Activated B cell treated with CpG ODN at 0.5 μM for 24 hours (primary cell): ENCODE measurements at places on chromosomes 2 and 18. TPM values are rescaled to one million over a fixed set of nuclear protein-coding genes. Genes with fewer than 3 reads are reported as not detected.

GRCh38 chr18:54762386-54762785, 65.9 kb upstream of the RAB27B start:
- DNase-seq, result no peak

The UGT1A3 gene
- total RNA-seq, result not detected in 2 replicates

GRCh38 chr2:198004921-198005829, 200.8 kb downstream of the PLCL1 start:
- DNase-seq, result no peak

- DNase-seq, result no peak
Measured at GRCh38 chr2:40814616-40815015, 362.7 kb upstream of the SLC8A1 start.

DNA sequence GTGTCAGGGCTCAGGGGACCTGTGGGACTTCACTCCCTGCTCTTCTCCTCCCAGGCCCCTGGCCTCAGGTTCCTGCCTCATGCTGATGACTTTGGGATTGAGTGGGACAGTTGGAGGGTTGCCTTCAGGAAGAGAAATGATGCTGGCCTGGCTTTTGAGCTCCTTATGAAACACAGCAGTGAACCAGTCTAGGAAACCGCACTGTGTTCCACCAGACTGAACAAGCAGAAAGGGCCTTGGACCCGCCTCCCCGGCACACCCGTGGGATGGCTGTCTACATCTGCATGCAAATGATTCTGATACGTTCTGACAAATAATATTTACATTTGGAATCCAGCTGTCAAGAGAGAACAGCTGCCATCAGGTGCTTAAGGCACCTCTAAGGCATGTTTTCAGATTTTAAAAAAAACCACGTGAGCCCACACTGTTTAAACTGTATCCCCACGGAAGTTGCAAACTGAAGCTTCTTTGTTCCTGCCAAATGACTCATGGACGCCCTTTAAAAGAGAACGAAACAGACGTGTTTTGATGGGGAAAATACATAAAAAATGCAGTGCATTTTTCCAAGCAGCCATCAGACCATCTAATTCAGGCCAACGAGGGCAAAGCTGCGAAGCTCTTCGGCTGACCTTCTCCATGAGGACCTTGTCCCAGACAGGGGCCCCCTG, 27.6 kb upstream of the ASAP2 start:
- no peak for DNase-seq

- no peak for DNase-seq
Measured at GRCh38 chr18:61466736-61467135, 133.5 kb downstream of the CDH20 start.

DNA sequence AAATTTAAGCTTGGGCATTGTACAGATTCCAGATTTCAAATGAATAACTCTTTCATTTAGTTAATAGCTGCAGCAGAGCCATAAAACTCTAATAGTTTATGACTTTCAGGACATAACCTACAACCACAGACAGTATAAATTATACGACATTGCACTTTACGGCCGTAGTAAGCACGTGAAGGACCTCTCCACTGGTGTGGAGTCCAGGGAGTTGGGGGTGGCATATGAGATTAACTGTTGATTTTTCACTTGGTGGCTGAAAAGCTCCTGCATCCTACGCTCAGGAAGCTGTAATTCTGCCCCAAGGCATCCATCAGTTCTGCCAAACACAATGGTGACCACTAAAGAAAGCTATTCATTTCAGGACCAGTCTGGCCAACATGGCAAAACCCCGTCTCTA, 376.2 kb downstream of the SOX11 start:
- DNase-seq, result no peak

GRCh38 chr2:168633200-168633599, 169.2 kb upstream of the NOSTRIN start:
- DNase-seq, result no peak

GRCh38 chr2:31207790-31208189, 9.5 kb downstream of the CAPN14 start:
- DNase-seq, result no peak

GRCh38 chr2:176178038-176178756, 10.3 kb upstream of the HOXD1 start:
- DNase-seq, result no peak

DNA sequence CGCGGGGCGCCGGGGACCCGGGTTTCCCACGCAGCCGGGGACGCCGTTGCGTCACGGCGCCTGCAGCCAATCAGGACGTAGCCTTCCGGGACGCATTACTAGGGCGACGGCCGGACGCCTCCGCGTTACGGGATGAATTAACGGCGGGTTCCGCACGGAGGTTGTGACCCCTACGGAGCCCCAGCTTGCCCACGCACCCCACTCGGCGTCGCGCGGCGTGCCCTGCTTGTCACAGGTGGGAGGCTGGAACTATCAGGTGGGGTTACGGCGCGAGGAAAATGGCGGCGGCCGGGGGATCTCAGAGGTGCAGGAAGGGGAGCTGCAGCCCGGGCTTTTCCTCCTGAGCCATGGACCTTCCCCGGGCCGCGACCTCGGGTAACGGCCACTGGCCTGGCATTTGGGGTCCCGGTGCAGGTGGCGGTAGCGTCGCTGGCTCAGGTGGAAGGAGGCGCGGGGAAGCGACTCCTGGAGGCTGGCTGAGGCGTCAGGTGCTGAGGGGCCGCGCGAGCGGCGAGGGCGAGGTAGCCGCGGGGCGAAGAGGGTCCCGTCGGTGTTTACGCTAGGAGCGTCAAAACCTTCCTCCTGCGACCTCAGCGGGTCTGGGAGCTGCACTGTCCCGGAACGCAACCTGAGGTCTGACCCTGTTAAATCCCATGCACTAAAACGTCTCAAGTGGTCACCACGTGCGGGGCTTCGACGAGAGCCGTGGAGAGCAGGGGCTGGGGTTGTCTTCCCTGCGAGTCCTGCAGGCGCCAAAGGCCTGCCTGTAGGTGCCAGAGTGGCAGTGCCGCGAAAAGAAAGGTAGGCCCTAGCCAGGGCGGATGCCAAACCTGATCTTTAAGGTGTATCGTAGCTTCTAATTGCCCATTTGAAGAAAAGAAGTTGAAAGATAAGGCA, at the start of gene LCLAT1:
LCLAT1 (plus strand) TSS at position 98 of the 897 bp plus-strand sequence. CDS start 78,345 bp downstream, outside the sequence.
- DNase-seq, result peak; percentile 80

The CRYGD gene
- total RNA-seq, result not detected in 2 replicates

DNA sequence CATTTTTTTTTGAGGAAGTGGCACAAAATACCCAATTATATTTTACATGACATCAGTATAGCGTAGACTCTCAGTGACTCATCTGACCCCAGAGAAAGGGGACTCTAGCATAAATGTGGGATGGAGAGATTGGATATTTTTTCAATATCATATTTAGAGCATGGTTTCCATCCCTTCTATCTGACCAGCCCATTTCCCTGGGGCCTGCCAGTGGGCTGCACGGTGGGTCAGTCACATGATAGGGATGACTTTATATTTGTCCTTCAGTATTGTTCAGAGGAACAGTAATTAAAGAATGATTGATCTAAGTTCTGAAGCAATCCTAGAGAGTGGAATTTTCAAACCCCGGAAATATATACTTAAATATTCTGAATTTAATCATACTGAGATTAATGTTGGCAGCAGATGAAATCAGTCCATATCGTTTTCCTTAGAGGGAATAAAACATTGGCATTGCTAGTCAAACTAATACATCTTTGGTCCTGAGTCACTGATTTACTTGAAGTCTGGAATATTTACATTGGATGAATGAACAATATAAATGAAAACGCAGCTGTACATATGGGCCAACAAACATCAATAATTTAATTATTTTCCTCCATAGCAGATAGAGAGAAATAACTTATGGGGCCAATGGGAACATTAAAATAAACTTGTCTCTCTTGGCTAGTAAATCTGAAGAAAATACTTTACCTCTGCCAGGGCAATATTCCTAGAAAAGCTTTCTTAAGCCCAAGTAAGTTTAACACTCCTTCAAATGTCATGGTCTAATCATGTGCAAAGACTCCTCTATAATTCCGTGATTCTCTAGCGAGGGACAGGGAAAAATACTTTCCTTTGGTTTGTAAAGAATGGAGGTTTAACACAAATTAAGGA, 563.6 kb upstream of the PKDCC start:
- DNase-seq, result no peak

DNA sequence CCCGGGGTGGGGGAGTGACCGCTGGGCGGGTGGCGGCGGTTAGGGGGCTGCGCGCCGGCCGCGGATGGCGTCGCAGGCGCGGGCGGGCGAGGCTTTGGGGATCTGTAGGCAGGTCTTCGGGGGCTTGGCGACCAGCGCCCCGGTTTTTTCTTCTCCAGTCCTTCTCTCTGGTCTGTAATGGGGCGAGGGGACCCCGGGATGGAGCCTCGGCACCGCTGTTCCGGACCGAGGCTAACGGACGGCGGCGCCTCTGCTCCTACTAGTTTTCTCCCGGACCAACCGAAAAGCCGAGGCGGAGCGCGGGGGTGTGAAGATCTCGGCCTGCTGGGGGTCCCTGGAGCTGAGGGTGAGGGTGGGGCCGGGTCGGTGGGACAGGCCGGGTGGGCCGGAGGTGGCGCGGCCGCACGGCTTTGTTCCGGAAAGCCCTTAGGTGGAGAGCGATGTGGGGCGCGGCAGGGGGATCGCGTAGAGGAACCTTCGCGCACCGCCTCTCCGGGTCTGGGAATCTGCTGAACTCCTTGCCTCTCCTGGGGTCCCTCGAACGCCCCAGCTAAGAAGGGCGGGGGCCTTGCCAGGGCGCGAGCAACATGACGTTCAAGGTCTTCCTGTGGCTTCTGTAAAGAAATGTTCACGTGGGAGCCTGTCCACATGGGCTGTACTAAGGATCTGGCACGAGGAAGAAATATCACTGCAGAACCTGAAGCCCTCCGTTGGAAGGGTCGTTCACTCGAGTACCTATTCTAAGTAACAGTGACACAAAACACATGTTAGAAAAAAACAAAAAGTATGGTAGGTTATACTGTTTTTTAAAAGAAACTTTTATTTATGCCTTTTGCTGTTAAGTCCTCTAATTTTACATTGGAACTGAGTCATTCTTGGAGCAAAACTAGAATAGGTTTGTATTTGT, 861 bp downstream of the SLC39A10 start:
- DNase-seq, result peak; percentile 65

DNA sequence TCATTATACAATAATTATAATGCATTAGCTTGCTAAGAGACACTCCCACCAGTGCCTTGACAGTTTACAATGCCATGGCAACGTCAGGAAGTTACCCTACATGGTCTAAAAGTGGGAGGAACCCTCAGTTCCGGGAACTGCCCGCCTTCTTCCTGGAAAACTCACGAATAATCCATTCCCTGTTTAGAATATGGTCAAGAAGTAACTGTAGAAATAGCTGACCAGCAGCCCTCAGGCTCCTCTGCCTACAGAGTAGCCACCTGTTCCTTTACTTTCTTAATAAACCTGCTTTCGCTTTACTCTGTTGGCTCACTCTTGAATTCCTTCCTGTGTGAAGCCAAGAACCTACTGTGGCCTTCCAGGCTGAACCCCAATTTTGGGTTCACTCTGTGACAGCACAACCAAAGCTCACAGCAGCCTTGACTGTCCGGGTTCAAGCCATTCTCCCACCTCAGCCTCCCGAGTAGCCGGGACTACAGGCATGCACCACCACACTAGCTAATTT, 20.0 kb upstream of the PTPN2 start:
- DNase-seq, result no peak

The SLC9A2 gene
- total RNA-seq, result not detected in 2 replicates

The FAM124B gene
- 0.29 TPM in 1 of 2 replicates, not detected in the other for total RNA-seq

GRCh38 chr2:240925191-240925567, 19.0 kb downstream of the CROCC2 start:
- DNase-seq, result peak; percentile 14

DNA sequence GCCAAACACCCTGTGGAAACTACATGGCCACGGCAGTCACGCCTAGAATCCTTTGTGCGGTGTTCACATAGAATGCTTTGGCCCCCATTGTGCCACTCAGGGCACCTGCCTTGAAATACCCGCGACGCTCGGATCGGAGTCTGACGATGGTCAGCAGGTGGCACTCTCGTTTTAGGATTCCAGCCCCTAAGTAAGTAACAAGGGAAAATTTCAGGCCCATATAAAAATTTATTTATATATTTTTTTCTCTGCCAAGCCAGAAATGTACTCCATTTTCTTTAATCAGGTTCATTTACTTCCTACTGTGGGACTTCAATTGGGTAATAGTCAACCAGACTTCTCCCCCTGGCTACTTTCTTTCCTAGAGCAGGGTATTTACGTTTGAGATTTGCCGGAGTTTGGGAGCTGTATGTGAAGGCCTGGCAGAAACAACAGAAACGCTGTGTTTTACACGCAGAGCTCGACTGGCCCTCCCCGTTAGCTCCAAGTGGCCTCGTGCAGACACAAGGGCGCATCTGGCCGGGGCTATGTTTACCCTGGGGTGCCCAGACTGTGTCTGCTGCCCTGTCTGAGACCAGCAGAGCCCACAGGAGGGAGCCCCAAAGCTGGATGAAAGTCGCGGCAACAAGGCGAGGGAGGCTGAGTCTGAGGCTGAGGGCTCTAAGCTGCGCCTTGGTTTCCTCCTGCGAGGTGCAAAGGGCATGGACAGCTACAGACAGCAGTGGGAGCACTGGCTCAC, 41.6 kb downstream of the LRRC30 start:
- no peak for DNase-seq

GRCh38 chr2:46887028-46887885, 28.3 kb downstream of the MCFD2 start:
- no peak for DNase-seq

GRCh38 chr2:8144785-8145184, 537.1 kb upstream of the ID2 start:
- DNase-seq, result no peak
